ENCODE measurements at places on chromosomes 6 and 20.

DNA sequence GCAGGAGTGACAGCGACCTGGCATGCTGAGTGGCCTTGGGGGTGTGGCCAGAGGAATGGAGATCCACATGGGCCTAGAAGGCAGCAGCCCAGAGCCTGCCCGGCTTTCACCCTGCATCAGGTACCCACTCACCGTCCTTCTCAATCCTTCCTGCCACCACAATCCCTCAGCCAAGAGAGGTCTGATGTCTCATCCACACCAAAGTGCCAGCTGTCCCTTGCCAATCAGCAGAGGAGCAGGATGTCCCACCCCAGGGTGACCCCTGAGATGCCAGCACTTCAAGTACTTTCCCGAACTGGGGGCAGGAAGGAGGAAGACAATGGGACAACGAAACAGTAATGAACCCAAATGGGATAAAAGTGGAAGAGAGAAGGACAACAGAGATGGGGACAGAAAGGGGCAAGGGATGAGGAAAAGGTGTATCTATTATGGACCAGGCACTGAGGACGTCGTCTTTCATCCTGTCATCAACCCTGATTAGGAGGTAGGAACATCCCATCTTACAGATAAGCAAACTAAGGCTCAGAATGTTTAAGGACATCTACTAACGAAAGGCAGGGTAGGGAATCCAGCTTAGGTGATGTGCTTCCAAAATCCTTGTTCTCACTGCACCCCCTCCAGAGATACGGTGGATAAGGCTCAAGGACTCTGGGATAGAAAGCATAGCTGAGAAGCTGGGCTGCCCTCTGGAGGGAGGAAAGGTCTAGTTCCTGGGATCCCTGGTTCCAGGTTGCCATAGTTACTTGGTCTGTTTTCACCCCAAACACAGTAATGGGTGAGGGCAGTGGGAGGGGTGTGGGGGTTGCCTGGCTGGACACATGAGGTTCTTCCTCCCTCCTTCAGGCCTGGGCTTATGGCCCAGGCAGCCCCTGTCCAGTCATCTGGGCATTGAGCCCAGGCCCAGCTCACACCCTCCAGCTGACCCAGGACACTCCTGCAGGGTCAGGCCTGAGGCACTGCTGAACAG, 4.5 kb upstream of the TNXB start:
- no peak for DNase-seq

GRCh38 chr6:125798734-125799508, 8.2 kb downstream of the NCOA7 start:
- no peak for DNase-seq

GRCh38 chr6:129684903-129685661, 24.9 kb downstream of the ARHGAP18 start:
- DNase-seq = no peak

DNA sequence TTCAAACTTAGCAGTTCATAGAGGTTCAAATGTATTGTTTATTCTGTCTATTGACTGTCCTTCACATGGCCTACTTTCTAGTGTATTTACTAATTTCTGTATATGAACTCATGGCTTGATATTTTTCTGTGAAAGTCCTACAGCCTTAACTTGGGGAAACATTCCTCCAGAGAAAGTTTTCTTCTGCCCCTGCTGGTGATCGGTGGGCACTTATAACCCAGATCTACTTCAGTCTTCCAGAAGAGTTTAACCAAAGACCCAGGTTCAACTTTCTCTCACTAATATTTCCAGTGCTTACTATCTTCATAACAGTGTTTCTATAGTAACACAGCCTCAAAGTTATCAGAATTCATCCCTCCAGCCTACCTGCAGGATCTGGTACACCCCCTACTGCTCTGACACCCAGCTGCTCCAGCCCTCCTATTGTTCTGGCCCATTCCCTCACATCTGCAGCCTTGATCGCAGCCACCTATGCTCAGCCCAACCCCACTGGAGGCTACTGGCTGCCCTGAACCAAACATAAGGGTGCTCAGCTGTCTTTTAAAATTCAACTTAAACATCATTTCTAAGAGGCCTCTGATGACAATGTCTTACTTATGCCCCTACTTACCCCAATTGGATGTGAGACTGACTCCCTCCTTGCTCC, 72.3 kb downstream of the TBX18 start:
- no peak for DNase-seq

GRCh38 chr20:1625083-1625690, 5.4 kb upstream of the SIRPB1 start:
- no peak for DNase-seq

DNA sequence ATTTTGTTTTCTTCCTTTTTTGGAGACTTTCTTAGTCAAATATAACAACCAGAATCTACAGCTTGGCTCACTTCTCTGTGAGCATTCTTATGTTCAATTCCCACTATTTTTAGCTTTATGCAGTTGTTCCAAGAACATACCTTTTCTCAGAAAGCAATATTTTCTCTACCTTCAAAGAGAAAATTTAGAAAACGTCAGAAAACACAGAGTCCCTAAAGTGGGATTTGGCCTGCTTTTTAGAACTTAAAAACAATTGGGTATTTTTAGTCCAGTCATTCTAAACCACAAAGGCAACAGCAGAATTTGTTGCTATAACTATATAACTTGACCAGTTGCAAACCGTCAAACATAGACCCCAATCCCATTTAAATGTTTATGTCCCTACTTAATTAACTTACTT, 133.1 kb downstream of the MOXD1 start:
- no peak for DNase-seq

Measured in activated T-helper 1 cell treated with anti-CD3 and anti-CD28 coated beads, Interleukin-2, amount 50 U/mL, for 16 hours (primary cell).